ENCODE measurements at places on chromosomes 13 and 19. TPM values are rescaled to one million over a fixed set of nuclear protein-coding genes. Genes with fewer than 3 reads are reported as not detected.

- H3K4me3 ChIP-seq, result no peak overlapping the region
- no peaks in the 10 kb centered on the region for H3K4me1 ChIP-seq
- DNase-seq, result no peak
These were observed 84.6 kb upstream of the TRPC4 start for GRCh38 chr13:37954191-37954590.

GRCh38 chr13:25447396-25447795 lies 75.6 kb downstream of the ATP8A2 start:
- H3K36me3 ChIP-seq, result no peaks in the 10 kb centered on the region
- no peaks in the 10 kb centered on the region for H3K4me1 ChIP-seq
- no peak overlapping the region for H3K27ac ChIP-seq
- H3K27me3 ChIP-seq, result no peaks in the 10 kb centered on the region

DNA sequence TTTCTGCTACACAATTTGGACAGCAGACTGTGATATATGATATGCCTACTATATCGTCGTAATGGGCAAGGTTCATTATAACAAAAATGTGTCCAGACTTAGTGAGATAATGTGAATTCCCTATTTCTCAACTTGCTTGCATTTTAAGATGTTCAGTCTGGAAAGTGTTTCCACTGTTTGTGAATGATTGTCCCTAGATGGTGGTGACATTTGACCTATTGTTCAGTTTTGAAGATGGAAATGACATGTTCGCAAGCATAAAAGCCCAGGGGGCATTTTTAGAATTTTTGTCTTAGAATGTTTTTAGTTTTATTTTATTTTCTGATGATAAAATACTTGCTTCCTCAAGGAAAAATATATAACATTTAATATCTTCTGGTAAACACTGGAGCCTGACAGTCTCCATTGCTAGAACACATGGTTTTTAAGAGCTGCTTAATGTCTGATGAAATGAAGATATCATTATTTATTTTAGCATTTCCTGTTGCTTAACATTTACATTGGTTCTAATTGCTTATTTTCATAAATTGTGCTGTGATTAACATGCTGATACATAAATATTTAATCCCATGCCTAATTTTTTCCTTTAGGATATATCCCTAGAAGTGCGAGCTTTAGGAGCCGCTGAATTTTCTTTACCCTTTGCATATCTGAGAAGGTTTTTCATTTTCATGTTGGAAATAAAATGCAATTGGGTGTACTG lies 27.1 kb downstream of the MBNL2 start:
- H3K27me3 ChIP-seq, result no peaks in the 10 kb centered on the region
- H3K36me3 ChIP-seq, result no peaks in the 10 kb centered on the region
- peaks cover 61% of the 10 kb centered on the region for H3K4me1 ChIP-seq
- no peak for DNase-seq

- peaks cover 13% of the 10 kb centered on the region for H3K4me1 ChIP-seq
- peak overlapping the region; percentile 94 for H3K27ac ChIP-seq
- peak overlapping the region; percentile 93 for H3K4me3 ChIP-seq
- H3K36me3 ChIP-seq, result no peaks in the 10 kb centered on the region
- DNase-seq, result no peak
- no peaks in the 10 kb centered on the region for H3K27me3 ChIP-seq
These were observed 1.7 kb downstream of the ERCC5 start for GRCh38 chr13:102847272-102848234.

DNA sequence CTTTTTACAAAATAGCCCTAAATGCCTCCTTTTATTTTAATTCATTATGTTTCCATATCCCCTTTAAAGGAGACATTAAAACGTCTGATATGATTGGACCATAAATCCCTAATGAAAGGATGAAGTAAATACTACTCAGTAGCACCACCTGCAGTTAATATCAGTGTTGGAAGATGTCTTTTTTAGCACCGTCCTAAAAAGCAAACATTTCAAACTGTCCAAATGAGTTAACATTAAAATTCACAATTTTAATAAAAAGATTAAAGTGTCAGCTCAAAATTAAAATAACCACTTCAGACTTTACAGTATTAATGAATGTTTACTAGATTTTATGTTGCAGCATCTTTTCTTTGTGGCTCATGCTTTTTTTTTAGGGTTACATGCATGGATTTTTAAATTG lies 12.3 kb downstream of the ZNF507 start:
- H3K4me3 ChIP-seq, result no peak overlapping the region
- H3K36me3 ChIP-seq, result peaks cover 61% of the 10 kb centered on the region
- H3K27ac ChIP-seq, result no peak overlapping the region
- peaks cover 9% of the 10 kb centered on the region for H3K4me1 ChIP-seq
- DNase-seq, result no peak

- no peaks in the 10 kb centered on the region for H3K36me3 ChIP-seq
- DNase-seq, result no peak
- no peak overlapping the region for H3K27ac ChIP-seq
- H3K4me1 ChIP-seq, result no peaks in the 10 kb centered on the region
These were observed 6.8 kb upstream of the KPTN start for GRCh38 chr19:47490847-47491246.

DNA sequence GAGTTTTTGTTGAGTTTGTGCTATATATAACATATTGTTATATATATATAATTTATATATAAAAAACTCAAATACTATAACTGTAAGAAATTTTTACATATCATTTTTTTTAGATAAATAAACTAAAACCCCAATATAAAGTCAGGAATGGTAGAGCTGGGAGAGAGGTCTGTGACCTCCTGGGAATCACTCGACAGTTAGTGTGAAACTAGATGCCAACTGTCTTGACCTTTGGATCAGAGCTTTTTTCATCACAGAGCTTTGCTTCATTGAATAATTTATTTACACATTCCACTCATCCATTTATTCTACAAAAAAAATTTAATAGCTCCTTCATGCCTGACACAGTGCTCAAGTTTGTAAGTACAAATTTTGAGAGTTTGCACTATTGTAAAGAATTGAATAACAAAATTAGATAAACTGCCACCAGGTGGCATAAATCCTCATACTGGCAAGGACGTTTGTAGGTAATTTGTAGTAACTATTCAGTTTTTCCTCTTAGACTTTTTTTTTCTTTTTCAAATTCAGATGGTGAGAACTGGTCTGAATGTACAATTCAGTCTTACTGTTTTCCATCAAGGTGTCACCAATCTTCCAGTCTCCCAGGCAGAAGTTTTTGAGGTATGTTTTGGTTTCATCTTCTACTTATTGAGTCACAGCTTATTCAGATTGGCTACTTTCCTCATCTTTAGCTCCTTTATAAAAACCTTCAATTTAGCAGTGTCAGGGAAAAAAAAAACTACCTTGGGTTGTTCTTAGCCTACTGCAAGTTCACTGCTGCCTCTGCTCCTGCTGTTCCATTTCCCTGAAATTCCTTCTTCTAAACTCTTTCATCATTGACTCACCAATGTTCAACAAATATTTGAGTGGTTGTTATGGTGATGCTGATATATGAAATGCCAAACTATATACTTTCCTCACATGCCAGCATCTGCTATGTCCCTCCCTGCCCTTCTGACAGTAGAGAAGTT lies 28.7 kb downstream of the LACC1 start:
- DNase-seq, result no peak
- H3K27me3 ChIP-seq, result no peaks in the 10 kb centered on the region
- H3K36me3 ChIP-seq, result no peaks in the 10 kb centered on the region
- no peak overlapping the region for H3K4me3 ChIP-seq
- no peaks in the 10 kb centered on the region for H3K4me1 ChIP-seq

The MCEMP1 gene
- 0.81 TPM for total RNA-seq

The CCDC70 gene
- not detected for total RNA-seq

The NCR1 gene
- 0.93 TPM for total RNA-seq
